ENCODE measurements at places on chromosomes 2 and 18. TPM values are rescaled to one million over a fixed set of nuclear protein-coding genes. Genes with fewer than 3 reads are reported as not detected.
A peak's percentile ranks its signal among the peaks of the same experiment; 100 is the strongest.

DNA sequence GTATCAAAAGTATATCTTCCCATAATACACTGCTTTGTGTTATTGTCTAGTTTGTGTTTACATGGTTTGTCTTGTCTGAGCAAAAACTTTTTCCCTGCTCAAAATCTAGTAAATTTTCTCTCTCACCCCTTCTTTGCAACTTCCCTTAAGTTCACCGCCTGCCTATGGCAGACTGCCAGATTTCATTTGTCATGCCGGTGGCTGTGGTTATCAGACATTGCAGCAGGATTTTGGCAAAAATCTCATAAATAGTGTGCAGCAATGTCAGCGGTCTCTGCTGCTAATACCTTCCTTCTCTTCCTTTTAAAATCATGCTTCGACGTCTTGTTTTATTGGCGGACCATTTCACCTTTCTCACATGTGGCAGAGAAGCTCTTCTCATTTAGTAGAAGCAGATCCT lies 45.6 kb upstream of the TMEM178A start:
- DNase-seq: no peak

Gene NGEF
- total RNA-seq: 0.23 TPM

- no peak for DNase-seq
Measured at GRCh38 chr18:31505156-31505555, 7.2 kb downstream of the DSG2 start.

- no peak for DNase-seq
Measured at GRCh38 chr2:16413285-16413684, 252.3 kb downstream of the CYRIA start.

DNA sequence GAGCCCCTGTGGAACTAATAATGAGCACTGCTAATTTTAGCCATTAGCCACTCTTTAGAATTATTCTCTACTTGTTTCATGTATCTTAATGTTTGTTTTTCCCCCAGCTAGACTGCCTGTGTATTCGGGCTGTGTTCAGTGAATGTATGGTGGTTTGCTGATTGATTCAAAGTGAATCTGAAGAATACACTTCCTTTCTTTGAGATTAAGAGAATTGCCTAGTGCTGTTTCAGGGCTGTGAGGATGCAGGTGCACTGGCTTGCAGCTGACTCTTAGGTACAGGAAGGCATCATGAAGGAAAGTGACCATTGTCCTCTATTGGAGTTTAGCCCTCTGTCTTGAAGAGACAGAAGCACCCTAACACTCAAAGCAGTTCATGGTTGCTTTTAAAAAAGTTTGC lies 138.7 kb downstream of the CERS6 start:
- no peak for DNase-seq

DNA sequence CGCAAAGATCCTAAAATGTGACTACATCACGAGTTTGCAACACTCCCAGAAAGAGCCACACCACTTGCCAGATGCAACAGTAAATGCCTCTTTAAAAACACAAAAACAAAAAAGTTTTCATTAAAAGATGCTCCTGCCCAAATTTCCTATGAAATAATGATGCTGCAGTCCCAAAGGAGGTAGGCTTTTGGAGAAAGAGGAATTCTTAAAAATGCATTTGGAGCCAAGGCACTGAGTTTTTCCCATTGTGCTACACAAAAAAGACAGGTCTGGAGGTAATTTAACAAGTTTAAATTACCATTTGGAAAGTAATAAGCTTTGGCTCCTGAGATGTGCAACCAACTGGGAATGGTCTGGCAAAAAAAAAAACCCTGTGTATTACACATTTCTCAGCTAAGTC lies 145.0 kb downstream of the PID1 start:
- DNase-seq: no peak

Gene CPLX4
- not detected for total RNA-seq

Gene ARHGEF33
- 0.14 TPM for total RNA-seq

DNA sequence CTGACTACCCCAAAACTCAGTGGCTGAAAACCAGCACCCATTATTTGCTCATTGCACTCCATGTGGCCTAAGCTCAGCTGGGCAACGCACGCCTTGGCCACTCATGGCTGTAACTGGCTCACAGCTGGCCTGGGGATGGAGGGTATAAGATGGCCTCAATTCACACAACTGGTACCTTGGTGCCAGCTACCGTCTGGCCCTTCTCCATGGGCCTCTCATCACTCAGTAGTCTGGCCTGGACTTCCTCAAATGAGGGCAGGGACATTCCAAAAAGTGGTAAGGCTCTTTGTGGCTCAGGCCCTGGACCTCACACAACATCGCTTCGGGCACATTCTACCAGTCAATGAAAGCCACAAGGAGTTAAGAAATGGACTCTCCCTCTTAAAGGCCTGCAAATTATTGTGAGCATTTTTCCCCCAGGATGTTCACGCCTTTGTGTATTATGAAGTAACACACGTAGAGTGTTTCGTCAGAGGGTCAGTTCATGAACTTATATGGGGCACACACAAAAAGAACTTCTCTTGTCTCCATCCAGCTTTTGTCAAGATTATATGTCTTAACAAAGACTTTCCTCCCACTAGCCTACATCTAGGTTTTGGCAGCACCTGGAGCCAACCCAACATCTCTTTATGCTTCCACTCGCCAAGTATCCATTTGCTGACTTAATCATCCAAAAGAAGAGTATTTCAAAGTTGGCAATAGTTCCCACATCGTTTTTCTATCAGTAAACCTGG lies 145.2 kb downstream of the CCBE1 start:
- no peak for DNase-seq

DNA sequence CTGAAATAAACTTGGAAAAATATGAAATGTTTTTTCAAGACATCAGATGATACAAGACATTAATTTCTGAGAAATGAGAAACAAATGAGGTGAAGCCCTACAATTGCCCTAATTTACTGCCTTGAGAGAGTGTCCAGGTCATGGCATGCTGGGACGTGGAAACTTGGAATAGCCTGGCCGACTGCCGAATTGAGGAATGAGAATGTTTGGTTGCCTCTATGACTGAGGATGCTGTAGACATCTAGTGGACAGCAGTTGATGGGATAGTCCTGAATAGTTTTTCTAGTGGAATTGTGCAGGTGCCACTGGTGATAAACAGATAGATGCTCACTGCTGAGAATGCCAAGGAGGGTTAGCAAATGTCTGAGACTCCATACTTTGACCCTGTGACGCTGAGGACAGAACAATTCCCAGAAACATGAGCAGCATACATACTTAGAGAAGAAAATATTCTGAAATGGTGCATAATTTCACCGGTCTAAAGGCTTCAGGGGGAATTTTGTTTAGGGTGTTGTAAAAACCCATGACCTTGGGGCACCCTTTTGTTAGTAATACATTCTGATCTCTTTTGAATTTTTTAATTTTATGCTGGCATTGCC lies 56.5 kb upstream of the CWC22 start:
- no peak for DNase-seq

GRCh38 chr18:4181882-4182568 lies 273.1 kb downstream of the DLGAP1 start:
- no peak for DNase-seq

- no peak for DNase-seq
Measured at GRCh38 chr2:2809771-2810170, 478.7 kb upstream of the MYT1L start.

Gene UGT1A4
- not detected for total RNA-seq

Gene MC2R
- total RNA-seq: not detected

Gene PLGLB1
- total RNA-seq: 2.3 TPM

Gene EFR3B
- total RNA-seq: 1.2 TPM

DNA sequence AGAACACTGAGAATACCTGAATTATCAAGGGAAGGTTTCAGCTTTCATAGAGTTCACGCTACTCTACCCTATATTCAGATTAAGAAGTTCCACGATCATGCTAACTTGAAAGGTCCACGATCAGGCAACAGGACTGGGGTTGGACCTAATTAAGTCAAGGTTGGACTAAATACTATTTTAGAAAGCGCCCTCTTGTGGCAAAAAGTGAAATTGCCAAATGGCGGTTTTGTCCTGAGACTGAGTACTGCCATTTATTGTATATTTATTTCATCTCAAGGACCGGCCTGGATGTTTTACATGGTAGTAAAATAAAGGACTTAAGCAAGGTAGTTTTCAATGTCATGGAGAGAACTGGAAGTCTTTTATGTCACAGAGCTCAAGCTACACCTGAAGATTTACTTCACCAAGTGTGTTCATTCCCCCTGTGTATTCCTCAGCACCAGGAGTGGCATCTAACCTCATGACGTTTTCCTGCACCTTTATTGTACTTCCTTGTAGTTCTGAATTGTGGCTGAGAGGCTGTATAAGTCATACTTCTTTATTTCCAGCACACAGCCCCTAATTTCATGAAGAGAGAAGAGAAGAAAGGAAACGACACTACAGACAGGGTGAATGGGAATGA lies 56.8 kb downstream of the SRD5A2 start:
- peak; percentile 62 for DNase-seq

Gene RGPD4
- not detected for total RNA-seq

Gene UCN
- total RNA-seq: 1.6 TPM

DNA sequence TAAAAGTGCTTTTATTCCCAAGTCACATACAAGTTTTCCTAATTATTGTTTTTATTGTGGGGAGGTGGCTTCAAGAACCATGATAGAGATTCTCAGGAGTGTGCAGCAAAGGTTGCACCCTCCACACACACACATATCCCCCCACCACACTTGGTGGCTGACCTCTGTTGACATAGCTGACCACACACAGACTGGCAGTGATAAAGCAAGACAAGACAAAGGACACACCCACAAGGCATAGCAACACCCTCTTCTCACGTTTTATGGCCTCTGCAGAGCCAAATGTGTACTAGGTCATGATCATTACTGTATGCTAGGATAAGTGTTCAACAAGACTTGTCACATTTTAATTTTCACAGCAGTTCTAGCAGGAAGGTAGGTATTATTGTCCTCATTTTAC lies 143.0 kb upstream of the EPC2 start:
- DNase-seq: no peak

DNA sequence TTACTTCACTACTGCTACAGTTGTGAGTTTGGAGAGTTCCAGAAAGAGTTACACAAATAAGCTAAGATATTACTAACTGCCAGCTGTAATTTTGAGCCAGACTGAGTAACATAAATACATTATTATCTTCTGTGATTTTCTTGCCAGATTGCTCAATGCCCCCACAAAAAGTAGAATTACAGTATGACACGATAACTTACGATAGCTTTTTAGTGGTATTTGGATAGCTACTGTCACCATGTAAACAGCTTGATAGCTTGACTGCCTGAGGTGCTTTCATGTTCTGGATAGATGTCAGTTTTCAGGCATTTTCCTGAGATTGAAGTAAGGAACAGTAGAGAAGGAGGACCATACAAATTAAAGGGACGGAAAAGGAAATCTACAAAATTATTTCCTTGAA lies 533.3 kb downstream of the SOCS6 start:
- no peak for DNase-seq

- no peak for DNase-seq
Measured at GRCh38 chr2:36461039-36461681, 105.6 kb downstream of the CRIM1 start.

- no peak for DNase-seq
Measured at GRCh38 chr2:118250001-118250400, 161.7 kb downstream of the INSIG2 start.

GRCh38 chr2:37456479-37456878 lies 112.0 kb downstream of the QPCT start:
- no peak for DNase-seq

DNA sequence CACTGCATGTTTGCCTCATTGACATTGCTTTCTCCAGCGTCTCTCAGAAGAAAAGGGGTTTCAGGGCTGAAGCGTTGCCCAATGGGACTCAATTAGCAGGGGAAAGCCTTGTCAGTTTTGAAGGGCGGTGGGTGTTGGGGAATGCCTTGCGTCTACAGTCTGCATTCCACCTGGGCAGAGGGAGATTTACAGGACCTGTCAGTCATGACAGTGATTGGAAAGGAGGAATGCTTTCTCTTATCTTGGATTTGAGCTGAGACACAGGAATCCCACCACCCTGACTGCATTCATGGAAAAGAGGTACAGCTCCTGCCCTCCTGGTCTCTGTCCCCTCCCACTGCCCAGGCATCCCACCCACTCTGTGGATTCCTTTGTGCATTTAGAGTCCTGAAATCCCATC lies 123.9 kb downstream of the ACKR3 start:
- no peak for DNase-seq

GRCh38 chr18:59799383-59800015 lies 100.3 kb upstream of the PMAIP1 start:
- DNase-seq: no peak

- no peak for DNase-seq
Measured at GRCh38 chr18:31563778-31564177, 27.9 kb upstream of the TTR start.

Gene SERPINB12
- not detected for total RNA-seq

Gene DNAJC5G
- not detected for total RNA-seq

Gene AQP12A
- not detected for total RNA-seq

Data from activated naive CD4-positive, alpha-beta T cell treated with anti-CD3 and anti-CD28 coated beads, Interleukin-2, amount 50 U/mL, for 72 hours (primary cell).